ENCODE measurements at places on chromosomes 3 and 15.

DNA sequence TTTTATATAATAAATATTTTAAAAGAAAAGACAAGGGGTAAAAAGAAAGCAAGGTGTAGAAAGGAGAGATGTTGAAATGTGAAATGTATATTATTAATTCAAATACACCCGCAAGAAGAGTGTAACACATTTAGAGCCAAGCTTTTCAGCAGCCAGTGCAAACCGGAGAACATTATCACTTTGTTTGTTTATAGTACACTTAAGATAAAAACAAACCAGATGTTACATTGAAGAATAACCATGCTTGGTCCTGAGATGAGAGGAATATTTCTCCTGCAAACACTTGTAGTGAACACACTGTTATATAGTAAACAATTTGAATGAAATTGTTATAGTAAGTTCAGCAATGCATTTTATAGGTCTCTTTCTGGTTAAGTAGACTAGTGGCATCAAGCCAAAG, 1441.5 kb downstream of the OTOL1 start:
- DNase-seq = no peak

GRCh38 chr3:139327231-139327630, 16.6 kb upstream of the MRPS22 start:
- no peak for DNase-seq

- no peak for DNase-seq
Observed at GRCh38 chr3:66497288-66497984, 3.4 kb downstream of the LRIG1 start.

GRCh38 chr3:192827208-192827607, 90.4 kb downstream of the MB21D2 start:
- DNase-seq = no peak

- no peak for DNase-seq
Observed at GRCh38 chr3:182124716-182125115, 413.0 kb downstream of the SOX2 start.

Data from cerebellum (tissue), 4 donors.